Smooth muscle cell of the brain vasculature (primary cell): ENCODE measurements at places on chromosomes 4 and X.

DNA sequence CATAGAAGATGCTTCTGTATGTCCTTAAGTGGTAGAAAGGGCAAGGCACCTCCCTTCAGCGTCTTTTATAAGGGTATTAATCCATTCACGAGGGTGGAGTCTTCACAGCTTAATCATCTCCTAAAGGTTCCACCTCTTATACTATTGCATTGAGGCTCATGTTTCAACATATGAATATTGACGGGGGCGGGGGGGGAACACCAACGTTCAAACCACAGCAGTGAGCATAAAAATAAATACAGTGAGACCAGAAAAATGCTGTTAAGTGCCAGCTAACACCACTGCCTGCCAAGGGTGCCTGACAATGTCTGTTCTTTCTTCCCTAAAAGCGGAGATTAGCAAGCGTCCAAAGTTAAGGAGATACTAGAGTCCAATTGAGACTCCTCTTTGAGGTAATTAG, 323.3 kb downstream of the STK32B start:
- DNase-seq: no peak

DNA sequence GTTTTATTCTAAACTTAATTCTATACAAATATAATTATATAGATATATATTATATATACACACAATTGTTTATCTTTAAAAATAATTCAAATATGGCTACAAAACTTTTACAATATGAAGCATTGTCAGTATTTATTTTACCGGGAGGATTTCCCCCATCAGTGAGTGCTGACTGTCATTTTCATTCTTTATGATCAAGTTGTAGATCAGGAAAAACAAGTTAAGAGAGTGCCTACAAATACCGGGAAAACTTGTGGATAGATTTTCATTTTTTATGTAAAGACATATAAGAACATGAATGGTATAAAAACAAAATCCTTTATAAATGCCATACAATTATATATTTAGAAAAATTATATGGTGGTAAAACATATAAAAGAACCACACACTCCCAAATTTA, 37.8 kb downstream of the CLCN3 start:
- no peak for DNase-seq

- no peak for DNase-seq
These were observed 17.4 kb upstream of the PAPSS1 start for GRCh38 chr4:107737450-107737849.

DNA sequence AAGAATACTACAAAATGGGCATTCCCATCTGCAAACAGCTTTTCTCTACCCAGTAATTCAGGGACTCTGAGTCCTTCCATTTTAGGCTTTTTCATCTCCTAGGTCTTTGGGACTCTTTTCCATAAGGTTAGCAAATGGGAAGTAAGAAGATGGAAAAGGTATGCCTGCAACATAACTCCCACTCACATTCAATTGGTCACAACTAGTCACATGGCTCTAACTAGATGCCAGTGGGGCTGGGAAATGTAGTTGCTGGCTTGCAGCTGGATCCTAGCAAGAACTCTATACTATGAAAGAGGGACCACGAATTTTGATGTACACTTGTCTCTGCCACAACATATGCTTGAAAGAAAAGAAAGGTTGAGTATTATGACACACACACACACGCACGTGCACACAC, 954.9 kb upstream of the FTHL17 start:
- DNase-seq: no peak

DNA sequence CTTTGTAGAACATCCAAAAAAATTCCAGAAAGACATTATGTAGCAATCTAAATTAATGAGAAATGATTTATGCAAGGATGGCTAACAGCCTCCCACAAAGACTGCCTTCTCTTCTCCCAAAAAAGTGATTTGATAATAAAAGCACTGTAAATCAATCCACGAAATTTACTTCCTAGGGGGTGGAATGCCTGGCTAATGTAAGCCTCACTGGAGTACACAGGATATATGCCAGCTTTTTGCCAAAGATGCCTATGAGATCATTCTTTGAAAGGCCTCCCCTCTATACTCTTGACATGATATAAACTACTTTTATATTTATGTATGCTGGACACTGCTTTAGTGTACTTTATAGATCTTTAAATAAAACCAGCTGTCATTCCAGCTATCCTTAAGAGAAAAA, 211.1 kb downstream of the ADAMTS3 start:
- no peak for DNase-seq

DNA sequence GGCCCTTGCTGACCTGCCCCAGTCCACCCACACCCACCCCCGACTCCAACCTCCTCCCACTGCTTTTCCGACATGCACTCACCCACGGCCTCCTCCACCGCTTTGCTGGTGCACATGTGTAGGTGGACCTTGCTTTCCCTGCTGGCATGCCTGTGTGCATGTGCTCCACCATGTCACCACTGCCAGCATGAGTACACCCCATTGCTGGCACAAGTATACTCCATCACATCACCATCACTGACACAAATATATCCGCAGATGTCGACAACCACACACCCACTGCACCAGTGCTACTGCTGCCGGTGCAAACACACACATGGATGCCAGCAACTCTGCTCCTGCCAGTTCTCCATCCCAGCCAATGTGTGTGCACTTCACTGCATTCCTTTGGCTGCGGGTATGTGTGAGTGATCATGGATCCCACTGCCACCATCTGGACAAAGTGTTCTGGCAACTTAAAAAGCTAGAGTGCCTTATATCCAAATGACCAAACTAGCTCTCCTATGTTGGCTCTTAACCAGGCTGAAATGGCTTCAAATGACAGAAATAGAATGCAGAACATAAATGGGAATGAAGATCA, 1072.3 kb downstream of the RAPGEF2 start:
- no peak for DNase-seq

DNA sequence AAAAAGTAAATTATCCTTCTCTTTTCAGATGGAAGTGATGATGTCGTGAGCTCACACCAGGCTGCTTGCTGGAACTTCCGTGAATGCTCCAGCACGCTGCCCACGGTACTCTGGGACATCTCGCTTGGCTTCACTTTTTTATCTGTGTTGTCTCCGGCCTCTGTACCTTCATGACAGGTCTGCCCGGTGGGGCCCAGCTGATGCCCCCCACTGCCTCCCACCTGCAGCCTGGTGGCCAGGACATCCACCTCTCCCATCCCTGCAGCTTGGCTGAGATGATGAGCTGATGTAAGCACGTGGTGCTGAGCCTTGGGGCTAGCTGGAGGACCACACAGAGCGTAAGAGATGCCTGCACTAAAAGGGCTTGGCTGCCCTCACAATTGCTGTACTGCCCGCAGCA, 59.0 kb upstream of the HELT start:
- no peak for DNase-seq

DNA sequence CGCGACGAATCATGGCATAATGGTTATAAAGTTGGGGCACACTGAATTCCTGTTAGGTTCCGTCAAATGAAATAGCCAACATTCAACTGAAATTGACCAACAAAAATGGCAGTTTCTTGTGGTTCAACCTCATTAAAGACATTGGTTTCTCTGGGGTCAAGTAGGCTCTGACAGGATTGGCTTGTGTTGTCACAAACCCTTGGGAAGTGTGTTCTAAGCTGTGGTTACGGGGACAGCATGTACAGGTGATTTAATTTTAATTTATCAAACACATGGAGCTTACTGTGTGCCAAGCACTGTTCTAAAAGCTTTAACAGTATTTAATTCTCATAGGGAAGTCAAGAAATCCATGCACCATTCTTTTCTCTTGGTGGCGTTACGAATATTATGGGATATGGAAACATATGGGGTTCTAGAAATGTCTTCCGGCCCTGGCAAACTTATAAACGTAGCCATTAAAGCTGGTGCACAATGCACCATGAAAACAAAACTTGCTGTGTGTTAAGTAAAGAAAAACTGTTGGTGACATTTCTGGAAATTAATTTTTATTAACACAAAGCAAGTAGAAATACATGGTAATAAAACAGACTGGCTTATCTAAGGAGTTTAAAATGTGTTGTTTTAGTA, 891 bp downstream of the XK start:
- no peak for DNase-seq

GRCh38 chr4:36330796-36331195, 49.4 kb downstream of the DTHD1 start:
- no peak for DNase-seq

- peak; percentile 17 for DNase-seq
These were observed 91.7 kb upstream of the CXorf66 start for GRCh38 chrX:140057001-140057411.

- no peak for DNase-seq
These were observed 29.2 kb downstream of the METAP1 start for GRCh38 chr4:99024481-99025275.

DNA sequence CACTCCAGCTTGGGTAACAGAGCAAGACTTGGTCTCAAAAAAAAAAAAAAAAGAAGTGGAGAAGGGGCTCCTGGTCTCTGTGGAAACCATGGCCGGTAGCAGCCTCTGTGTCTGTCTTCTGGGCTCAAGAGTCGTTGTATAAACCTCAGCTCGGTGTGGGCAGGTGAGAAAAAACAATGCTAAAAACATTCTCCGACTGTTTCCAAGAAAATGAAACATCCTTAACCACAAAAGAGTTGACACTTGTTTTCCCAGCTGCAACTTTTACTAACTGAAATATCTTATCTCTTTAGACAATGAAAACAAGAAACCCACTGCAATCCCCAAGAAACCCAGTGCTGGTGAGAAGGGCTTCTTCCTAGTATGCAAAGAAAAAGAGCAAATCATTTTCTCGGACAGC, 26.2 kb downstream of the CD99 start:
- DNase-seq: no peak

DNA sequence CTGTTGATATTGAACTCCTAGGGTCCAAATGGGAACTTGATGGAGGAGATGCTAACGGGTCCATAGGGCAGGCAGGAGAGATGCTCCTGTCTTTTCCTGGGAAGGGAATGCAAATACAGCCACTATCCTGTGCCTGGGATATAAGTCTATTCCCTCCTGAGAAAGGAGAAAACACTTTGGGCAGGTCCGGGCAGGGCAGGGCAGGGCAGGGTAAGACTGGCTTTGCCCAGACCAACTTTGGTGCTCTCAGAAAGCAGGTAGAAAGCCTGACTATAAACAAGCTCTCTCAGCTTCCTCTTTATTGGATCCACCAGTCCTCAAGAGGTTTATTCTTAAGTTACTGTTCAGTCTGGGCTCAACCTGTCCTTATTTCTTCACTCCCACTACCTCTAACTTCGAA, 232.3 kb downstream of the PTTG2 start:
- no peak for DNase-seq

DNA sequence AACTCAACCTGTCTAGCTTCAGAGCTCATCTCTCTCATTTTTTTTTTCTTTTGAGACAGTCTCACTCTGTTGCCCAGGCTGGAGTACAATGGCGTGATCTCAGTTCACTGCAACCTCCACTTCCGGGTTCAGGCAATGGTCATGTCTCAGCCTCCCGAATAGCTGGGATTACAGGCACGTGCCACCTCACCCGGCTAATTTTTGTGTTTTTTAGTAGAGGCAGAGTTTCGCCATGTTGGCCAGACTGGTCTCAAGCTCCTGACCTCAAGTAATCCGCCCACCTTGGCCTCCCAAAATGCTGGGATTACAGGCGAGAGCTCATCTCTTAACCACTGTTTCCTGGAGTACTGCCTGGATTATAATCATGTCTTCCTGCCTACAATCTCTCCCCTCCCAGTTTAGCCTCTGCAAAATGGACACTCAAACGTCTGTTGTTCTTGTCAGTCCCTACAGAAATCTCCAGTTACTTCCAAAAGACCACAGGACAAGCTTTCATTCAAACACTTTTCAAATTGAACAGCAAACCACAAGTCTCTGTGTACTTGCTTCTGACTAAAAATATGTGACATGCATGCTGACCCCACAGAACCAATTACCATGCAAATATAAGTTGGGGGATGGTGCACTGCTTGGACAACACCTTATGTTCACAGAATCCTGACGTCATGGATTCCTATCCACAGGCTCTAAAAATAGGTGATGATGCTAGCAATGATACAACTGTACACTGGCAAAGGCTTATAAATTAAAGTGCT, 137.2 kb downstream of the SH3KBP1 start:
- no peak for DNase-seq

DNA sequence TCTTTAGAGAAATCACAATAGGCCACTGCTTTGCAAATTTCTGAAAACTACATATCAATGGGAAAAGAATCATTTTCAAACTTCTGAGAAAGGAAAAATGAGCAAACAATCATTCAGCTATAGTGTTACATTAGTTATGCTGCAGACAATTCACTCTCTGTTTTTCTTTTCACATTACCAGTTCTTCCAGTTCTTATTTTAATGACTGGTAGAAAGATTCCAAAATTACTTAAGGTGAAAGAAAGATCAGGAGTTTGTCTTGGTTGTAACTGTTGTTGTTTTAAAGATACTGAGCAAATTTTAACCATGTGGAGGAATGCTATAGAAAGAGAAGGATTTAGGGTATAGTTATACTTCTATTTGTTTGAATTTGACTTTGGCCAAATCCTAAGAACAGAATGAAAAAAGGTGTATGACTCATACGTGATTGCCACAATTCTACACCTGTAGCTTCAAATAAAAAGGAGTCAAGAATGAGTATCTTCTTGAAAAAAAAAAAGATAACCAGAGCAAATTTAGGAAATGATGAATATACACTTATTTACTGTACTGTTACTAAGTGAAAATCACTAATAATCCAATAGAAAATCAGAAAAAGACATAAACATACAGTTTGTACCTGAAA, 21.0 kb upstream of the RASGEF1B start:
- no peak for DNase-seq

GRCh38 chrX:49040376-49040955, 2.7 kb downstream of the TFE3 start:
- DNase-seq: no peak
